ENCODE measurements at places on chromosomes 7 and 10. TPM values are rescaled to one million over a fixed set of nuclear protein-coding genes. Genes with fewer than 3 reads are reported as not detected.
A peak's percentile ranks its signal among the peaks of the same experiment; 100 is the strongest.

- no peak for DNase-seq
Observed at GRCh38 chr10:56622335-56622973, 261.4 kb upstream of the ZWINT start.

DNA sequence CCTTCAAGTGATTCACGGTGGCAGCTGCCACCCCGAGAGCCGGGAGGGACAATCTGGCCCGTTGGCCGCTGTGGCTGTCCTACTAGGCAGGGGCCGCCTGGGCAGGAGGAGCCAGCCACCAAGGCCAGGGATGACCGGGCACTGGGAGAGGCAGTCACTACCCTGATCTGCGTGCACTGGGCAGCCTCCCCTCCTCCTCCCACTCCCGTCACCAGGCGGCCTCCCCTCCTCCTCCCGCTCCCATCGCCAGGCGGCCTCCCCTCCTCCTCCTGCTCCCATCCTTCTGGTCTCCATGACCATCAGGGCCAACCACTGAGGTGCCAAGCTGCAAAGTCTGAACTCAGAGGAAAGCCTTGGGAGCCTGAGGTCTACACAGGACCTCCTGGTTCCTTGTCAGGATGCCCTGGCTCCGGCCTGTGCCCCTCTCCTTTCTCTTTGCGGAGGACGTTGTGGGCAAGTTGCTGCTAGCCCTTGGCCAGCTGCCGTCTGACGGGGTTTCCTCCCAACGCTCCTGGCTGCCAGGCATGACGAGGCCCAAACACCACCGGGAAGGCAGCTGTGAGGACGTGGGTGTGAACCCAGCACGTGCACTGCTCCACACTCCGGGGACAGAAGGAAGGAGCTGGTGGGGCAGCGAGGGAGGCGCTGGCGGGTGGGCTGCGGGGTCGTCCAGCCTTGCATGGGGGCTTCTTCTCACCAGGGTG lies 131.1 kb downstream of the WDR37 start:
- DNase-seq, result no peak

DNA sequence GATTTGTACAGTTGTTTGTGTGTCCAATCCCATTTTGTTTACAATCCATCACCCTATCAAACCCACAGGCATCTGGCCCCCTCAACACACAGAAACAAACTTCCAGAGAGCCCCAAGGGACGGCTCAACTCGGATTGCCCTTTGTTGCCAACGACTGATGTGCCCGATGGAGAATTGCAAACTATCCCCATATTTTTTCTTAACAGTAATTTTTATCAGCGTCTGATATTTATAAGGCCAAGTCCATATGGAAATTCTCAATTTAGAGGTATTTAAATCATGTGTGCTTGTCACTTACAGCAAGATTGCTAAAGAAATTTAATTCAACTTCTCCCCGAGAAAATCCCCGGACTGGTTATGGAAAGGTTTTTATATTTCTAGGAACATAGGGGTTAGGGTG lies 113.9 kb upstream of the NPS start:
- DNase-seq, result no peak

GRCh38 chr10:87761153-87761552 lies 56.9 kb downstream of the ATAD1 start:
- DNase-seq, result no peak

GRCh38 chr7:21944616-21945453 lies 864 bp downstream of the CDCA7L start:
- peak; percentile 66 for DNase-seq

GRCh38 chr7:4266270-4267040 lies 415.6 kb upstream of the FOXK1 start:
- no peak for DNase-seq

Gene PRSS1
- not detected for total RNA-seq

Gene CHAT
- total RNA-seq, result not detected

Gene BEND7
- not detected for total RNA-seq
